ENCODE measurements at places on chromosomes 12 and 14.

- DNase-seq: no peak
Observed at GRCh38 chr12:69064734-69065443, 131.9 kb upstream of the CPM start.

DNA sequence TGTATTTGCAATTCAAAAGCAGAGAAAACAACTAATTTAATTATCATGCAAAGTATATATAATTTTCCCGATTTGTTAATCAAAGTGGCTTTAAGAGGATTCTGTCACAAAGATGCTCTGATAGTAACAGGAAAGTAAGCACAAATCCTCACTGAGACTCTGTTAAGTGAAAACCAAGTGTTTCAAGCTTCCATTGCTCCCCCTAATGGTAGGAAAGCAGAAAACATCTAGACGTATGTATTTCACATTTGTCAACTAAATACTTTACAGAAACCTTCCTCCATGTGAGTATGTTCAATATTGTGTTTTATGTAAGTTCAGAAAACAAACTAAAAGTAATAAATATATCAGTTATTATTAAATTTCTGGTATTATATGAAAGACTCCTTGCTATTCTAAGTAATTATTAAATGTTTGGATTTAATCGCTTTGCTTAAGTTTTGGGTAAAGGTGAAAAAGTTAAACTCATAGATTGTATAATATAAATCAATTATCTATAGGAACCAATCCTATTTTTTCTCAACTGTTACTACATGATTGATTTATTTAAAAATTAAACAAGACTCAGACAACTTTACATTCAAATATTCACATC, 1.5 kb upstream of the NTS start:
- peak; percentile 67 for DNase-seq

DNA sequence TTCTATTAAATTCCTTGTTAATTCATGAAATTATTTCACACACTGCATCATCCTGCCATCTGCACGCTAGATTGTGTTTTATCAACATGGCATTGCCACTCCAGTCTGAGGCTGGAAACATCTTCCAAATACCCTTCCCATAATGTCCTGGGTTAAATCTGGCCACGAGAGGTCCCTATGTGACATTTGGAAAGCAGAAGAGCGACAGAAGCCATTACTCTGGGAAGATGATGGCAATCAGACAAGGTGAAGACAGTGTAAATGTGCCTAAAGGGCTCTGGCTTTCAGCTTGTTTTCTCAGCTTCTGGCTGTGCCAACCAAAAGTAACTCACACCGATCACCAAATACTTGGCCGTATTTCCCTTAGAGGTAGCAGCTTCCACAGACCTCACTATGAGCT, 144.8 kb downstream of the CAPZA3 start:
- DNase-seq: no peak

DNA sequence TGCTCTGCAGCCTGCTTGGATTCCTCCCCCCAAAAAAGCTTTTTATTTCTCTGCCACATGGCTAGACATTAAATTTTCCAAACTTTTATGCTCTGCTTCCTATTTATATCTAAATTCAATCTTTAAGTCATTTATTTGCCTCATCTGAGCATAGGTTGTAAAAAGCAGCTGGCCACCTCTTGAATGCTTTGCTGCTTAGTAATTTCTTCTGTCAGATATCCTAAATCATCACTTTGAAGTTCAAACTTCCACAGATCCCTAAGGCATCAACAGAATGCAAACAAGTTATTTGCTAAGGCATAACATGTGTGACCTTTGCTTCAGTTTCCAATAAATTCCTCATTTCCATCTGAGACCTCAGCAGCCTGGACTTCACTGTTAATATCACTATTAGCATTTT, 209.6 kb downstream of the FSCB start:
- peak; percentile 47 for DNase-seq

- DNase-seq: no peak
Observed at GRCh38 chr14:100103250-100104005, 38.2 kb downstream of the EVL start.

DNA sequence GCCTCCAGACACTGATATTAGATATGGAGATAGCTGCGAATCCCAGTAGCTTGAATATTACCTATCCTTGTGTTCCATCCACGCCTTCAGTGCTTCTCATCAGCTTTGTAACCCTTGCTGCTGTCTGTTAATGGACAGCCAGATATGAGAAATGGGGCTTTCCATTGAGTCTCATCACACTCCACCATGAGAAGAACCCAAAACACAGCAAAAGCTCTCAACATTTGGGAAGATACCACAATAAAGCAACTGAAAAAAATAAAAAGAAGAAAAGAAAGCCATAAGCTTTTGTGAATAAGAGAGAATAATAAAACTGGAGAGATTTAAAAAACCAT, 225.4 kb downstream of the GALC start:
- no peak for DNase-seq

GRCh38 chr12:54384591-54385041, at the start of gene ZNF385A:
Gene ZNF385A (minus strand): TSS chr12:54384733. CDS start chr12:54384514, 219 bp downstream.
- DNase-seq: no peak

GRCh38 chr14:88616697-88617096, 53.9 kb downstream of the ZC3H14 start:
- no peak for DNase-seq

DNA sequence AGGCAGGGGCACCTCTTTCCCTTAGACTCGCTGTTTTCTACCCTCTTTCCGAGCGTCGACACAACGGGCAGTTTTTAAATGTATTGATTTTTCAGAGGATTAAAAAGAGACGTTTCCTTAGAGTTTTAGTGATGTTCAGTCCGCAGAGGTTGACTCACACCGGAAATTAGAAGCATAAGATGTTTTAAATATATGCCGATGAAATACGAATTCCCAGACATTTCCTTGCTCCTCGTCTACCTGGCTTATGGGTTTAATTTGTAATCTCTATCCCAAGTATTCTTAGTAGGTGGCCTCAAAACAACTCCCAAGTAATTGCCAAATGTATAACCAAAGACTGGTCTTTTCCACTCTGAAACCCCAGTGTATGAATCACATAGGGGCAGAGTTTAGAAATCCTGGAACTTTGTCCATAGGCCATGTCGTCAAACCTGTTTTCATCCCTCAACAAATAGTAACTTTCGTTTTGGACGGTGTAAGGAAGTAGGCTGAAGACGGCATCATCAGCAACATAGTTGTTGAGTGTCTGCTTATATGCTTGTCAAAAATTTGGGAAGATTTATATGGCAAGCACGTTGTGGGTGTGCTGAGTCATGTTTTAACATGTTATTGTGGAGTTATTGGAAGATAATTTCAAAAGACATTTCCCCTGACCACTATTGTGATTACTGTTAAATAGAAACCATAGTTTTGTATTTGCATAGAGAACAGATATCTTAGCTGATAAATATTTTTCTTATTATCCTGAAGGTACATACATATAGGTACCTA, 824 bp downstream of the TBK1 start:
- peak; percentile 81 for DNase-seq

DNA sequence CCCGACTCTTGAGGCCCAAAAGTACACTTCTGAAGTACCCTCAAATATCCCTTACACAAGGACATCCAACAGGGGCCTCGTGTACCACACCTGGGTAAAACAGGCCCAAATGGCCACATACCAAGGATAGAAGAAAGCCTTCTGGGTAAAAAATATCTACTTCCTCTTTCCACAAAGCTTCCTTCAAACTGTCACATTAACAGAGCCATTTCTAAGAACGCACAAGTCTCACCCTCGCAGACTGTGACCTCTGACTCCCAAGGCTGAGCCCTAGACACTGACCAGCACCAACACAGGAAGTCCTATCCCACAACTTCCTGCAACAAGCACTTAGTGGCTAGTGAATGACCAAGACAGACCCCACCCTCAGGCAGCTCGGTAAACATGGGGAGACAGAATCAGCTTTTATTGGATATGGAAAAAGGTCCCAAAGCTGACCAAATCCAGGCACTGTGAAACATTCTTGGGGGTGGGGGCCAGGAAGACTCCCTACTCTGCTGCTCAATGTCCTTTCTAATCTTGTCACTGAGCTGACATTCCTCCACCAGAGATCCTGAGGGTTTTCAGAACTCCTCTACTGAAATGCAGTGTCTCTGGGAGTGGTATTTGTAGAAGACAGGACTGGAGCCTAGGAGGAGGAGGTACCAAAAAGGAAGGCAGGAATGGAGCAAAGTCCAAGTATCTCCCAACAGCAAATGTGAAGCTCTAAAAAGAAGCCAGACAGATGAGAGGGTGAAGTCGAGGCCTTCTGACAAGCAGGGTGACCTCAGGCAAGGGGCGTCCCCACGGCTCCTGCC, 15.9 kb downstream of the KCTD10 start:
- no peak for DNase-seq

DNA sequence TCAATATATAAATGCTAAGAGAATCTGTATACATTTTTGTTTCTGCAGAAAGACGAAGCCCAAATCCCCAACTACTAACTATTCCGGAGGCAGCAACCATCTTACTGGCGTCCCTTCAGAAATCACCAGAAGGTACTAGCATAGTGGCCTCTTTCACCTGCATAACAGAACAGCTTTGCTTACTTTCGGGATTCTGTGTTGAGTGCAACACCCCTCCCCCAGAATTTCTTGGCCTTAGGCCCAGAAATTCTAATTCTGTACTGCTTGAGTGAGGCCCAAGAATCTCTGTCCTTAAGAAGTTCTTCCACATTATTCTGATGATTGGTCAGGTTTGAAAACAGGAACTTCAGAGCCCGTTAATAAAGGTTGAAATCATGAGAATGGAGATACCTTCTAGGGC, 2.9 kb downstream of the SPX start:
- DNase-seq: no peak

GRCh38 chr14:24086193-24086955, 7.7 kb upstream of the PCK2 start:
- DNase-seq: no peak

- DNase-seq: peak; percentile 70
Observed at GRCh38 chr12:3041558-3042164, 35.5 kb upstream of the TSPAN9 start.

DNA sequence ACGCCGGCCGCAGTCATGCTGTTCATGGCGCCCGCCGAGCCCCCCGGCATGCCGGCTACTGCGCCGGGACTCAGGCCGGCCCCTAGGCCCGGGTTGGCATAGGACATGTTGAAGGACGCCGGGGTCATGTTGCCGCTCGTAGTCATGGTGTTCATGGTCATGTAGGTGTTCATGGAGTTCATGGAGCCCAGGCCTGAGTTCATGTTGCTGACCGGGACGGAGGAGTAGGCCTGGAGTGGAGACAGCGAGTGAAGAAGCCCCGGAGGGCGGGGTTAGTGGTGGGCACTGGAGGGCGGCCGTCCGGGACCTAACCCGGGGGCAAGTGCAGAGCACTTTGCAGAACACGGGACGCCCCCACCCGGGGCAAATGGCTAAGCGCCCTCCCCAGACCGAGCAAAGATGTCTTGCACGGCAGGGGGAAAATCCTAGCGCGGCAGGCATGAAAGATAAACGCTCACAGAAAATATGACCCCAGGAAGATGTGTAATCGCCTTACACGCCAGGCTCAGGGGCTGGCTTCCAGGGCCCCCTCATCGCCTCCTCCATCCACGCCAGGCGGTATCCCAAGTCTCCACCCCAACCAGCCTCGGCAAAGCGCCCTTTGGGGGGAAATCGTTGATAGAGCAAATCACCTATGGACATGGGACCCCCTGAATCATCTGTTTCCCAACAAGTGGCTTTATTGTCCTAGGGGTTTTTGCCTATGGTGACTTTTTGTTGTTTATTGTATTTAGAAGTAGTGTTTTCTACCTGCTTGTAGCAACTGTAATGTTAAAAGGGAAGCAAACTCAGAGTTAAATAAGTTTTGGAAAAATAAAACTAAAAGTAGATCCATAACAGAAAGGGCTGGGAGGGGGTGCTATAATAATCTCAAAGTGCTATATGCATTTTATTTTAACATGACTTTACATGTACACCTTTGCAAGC, 2.3 kb downstream of the FOXA1 start:
- DNase-seq: no peak

DNA sequence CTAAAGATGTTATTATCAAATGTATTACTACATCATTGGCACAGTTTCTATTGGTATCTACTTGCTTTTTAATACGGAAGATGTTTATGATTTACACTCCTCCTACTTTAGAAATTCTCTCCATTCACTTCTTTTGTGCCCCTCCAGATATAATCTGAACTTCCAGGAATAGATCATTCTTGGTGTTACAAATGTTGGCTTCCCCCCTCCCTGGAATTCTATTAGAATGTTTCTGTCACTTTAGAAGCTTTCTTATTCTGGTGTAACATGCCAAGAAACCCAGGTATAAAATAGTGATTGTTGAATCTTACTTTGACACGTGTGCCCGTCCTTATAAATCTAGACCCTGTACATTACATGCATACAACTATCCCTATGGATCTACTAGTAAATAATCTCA, 1.2 kb upstream of the WDR20 start:
- no peak for DNase-seq

DNA sequence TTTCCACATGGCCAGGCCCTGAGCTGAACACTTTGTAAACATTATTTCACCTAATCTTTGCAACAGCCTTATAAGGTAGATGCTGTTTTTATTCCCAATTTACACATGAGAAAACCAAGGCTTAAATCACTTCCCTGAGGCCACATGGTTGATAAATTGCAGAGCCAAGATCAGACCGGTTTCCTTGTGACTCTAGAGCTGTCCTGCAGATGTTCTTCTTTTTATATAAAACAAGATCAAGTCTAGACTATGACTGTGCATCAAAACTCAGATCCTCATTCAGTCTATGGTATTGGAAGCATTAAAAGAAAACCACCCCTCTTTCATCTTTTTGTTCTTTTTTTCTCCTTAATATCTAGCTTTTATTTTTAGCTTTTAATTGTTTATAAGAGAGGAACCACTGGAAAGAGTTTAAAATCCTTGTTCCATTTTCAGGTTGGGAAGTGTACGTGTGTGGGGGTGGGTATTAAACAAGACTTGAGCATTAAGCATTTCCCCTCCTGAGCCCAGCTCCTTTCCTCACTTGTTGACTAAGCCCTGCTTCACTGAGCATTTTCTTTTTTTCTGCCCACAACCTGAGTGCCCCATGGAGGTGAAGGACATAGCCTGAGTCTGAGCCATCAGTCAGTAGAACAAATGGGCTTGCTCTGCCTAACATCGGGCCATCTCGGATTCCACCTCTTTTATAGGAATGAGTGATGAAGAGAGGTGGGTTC, 45.4 kb downstream of the GPATCH2L start:
- no peak for DNase-seq

GRCh38 chr14:82872494-82872893, 1338.8 kb upstream of the SEL1L start:
- DNase-seq: no peak

GRCh38 chr14:60632257-60632656, 17.0 kb downstream of the SIX1 start:
- no peak for DNase-seq

GRCh38 chr12:108823804-108824203, 33.6 kb downstream of the SSH1 start:
- no peak for DNase-seq

GRCh38 chr12:13028825-13029570, 15.2 kb upstream of the FAM234B start:
- no peak for DNase-seq

DNA sequence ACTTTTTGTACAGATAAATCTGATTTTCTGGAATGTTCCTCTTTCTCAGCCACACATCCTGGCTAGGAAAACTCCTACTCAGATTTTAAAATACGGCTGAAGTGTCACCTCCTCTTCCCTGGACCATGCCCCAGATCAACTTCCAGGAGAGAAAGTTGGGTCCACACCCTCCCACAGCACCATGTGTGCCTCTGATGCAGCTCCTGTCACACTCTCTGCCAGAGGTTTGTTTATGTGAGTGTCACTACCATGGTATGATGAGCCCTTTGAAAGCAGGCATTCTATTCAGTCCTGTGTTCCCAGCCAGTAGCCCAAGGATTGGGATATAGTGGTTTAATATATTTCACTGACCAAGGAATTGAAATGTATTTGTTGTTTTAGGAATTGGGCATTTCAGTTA, 287.2 kb upstream of the ATP2B1 start:
- DNase-seq: no peak
